ENCODE measurements at places on chromosomes 5 and 9.

GRCh38 chr5:132070460-132071337 is 2.9 kb upstream of the CSF2 start:
- DNase-seq, result peak; percentile 33

DNA sequence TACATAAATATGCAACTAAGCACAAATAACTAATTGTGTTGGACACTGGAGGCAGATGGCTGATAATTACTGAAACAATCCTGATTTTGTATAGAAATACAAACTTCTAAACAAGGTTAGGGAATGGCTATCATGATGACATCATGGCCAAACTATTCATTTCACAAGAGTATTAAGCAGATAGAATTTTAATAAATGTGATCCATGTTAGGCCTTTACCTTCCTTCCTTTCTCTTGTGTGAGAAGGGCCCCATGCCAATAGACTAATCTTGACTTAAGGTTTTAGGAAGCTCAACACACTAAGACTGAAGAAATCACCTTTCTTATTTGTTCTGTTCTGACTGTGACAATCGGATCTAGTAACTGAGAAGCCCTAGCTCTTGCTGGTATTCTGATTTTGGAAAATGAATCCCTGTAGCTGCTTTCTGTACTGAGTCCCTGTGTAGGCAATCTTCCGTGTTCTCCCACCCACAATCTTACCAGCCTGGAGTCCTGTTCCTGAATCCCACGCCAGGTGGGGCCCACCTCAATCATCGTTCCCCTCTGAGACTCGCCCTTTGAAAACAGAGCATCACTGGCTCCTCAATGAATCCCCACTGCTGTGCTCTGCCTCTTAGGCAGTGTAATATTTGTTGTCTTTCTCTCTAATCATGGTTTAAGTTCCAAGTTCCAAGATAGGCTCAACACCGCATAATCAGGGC is 168.7 kb upstream of the GNA14 start:
- peak; percentile 48 for DNase-seq

GRCh38 chr9:93864840-93865239 is 90.3 kb downstream of the BARX1 start:
- no peak for DNase-seq

DNA sequence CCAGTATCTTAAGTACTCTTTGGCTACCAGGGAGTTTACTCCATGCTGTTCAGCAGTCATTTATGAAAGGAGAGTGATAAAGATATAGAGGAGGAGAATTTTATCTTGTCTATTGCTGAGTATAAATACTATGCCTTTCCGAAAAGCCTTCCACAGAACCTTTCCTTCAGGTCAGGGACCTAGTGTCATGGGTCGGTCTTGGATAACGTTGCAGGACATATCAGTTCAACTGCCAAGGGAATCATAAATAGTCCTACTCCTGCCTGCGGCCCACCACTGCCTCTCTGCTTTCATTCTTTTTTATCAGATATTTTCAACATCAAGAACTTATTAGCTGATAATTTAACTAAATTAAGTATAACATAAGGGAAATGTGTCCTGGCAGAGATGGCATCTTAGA is 122.0 kb upstream of the CCDC152 start:
- no peak for DNase-seq

GRCh38 chr5:68478301-68479095 is 262.9 kb downstream of the PIK3R1 start:
- peak; percentile 18 for DNase-seq

GRCh38 chr5:38408446-38409198 is 147.8 kb downstream of the LIFR start:
- no peak for DNase-seq
